CD4-positive, alpha-beta T cell treated with Interleukin-4 for 1 hour (primary cell): ENCODE measurements at places on chromosomes 7 and 10.
A peak's percentile ranks its signal among the peaks of the same experiment; 100 is the strongest.

DNA sequence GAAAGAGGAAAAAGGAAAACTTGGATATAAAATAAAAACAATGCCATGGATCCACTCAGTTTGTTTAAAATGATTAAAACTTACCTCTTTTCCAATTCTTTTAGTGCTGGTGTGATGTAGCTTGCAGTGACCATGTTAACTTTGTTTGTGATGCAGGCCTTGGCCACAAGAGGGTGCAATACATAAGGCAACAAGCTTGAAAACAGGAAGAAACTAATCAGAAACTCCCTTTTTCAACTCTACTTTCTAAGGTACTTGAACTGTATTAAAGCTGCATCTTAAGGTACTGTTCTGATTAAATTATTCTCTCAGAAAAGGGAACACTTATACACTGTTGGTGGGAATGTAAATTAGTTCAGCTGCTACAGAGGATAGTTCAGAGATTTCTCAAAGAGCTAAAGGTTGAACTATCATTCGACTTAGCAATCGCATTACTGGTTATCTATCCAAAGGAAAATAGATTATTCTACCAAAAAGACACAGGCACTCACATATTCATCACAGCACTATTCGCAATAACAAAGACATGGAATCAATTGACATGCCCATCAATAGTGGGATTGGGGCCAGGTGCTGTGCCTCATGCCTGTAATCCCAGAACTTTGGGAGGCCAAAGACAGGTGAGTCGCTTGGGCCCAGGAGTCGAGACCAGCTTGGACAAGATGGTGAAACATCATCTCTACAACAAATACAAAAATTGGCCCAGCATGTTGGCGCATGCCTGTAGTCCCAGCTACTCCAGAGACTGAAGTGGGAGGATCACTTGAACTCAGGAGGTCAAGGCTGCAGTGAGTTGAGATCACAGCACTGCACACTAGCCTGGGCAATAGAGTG is 50.9 kb downstream of the AASS start:
- DNase-seq: peak; percentile 59

GRCh38 chr10:78078539-78079330 is 45.1 kb downstream of the RPS24 start:
- no peak for DNase-seq

GRCh38 chr7:2272031-2272430 is 30.0 kb downstream of the NUDT1 start:
- no peak for DNase-seq

DNA sequence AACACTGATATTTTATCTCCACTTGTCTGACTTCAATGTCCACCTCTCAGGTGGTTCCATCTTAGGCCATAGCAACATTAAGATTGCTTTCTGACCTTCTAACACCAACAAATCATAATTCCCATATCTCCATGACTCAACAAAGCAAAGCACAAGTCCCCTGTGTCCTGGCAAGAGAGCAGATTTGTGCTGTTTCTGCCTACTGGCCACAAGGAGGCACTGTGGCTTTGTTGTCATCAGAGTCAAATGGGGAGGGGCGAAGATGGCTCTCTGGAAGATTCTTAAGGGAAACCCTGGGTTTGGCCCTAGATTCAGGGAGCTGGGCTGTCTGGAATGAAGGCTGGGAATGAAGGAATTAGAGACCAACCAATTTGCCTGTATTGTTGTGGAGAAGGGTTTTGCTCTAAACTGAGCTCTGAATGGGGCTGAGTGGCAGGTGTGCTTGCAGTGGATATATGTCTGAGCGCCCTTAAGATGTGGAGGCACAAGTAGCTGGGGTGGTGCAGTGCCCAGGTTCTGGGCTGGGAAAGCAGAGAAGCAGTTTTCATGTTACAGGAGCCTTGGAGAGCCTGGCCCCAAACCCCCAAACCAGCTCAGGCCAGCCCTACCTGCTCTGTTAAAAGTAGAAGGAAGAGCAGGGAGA is 154.8 kb upstream of the PRSS58 start:
- DNase-seq: peak; percentile 55
